ENCODE measurements at places on chromosomes 4 and X.

GRCh38 chr4:145828802-145829485 is 109.7 kb downstream of the ZNF827 start:
- no peak for DNase-seq

DNA sequence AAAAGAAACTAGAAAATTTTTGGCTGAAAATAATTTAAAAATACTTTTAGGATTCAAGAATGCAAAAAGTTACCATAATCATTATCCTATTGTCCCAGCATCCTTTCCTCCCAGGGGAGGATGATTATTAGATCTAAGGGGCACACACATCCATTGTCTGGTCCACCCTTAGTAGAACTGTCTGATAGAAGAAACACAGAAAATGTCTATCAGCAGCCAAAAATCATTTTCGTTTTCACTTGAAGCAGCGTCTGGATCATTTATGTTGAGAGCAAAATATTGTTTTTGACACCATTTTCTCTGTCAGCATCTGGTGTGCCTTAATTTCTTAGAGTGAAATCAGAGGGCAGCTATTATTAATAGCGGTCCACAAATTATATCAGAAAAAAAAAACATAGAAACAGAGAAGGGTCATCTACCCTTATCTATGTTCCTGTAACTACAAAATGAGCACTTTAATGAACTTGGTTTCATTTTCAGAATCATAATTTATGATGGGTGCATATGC is 446.3 kb downstream of the TRAM1L1 start:
- no peak for DNase-seq

DNA sequence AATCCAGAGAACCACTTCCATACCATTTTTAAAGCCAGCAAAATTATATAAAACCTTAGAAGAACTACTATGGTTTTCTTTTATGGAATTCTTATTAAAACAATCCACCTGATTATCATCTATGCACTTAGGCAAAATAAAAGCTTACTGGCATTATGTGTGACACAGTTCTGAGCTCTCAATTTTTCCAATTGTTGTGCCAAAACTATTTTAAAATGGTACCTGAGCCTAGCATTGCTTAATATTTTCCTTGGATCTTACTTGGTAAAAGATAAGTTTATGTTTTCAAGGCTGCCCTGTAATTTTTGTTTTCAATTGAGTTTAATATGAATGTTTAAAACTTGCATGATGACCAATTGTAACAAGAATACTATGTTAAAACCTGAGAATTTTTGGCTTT is 201.3 kb downstream of the MAD2L1 start:
- no peak for DNase-seq

DNA sequence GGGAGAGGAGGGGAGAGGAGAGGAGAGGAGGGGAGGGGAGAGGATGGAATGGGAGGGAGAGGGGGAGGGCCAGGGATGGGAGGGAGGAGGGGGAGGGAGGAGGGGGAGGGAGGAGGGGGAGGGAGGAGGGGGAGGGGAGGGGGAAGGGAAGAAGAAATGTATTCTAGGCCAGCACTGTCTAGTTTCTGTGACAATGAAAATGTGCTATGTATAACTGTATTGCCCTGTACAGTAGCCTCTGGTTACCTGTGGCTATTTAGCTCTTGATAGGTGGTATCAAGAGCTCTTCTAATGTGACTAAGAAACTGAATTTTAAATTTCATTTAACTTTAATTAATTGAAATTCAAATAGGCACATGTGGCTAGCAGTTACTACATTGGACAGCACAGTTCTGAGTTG is 143.1 kb downstream of the BTC start:
- DNase-seq: no peak

DNA sequence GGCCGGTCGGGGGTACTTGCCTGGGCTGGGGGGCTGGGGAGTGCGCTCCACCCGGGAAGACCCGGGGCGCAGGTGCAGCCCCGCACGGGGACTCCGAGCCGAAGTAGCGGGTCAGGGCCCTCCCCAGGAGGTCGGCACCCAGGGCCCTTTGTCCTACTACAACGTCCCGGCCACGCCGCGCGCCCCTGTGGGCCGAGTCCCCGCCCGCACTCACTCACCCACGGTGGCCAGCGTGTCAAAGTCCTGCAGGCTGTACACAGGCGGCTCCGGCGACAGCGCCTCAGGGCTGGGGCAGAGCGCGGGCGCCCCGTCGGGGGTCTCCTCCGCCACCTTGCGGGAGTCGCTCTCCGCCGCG is 602 bp downstream of the PRKX start:
- DNase-seq: no peak

GRCh38 chrX:153474718-153475117 is 4.3 kb upstream of the HAUS7 start:
- peak; percentile 50 for DNase-seq

GRCh38 chrX:152817078-152817764 is 13.3 kb downstream of the CETN2 start:
- peak; percentile 16 for DNase-seq

GRCh38 chr4:15374656-15375055 is 53.2 kb upstream of the C1QTNF7 start:
- no peak for DNase-seq

DNA sequence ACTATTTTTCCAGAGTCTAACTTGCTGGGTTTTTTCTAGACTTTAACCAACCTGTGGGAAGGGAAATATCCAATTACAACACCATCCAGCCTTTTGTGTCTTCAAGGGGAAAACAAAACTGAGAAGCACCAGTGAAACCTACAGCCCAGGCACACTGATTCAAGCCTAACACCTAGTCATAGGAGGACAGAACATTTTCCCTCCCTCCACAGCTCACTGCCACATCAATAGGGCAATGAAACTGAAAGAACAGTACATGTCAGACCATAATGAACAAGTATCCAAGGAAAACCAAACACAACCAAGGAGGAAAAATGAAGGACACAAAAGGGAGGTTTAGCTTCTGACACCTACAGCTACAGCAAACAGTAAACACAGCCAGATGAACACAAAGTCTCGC is 17.6 kb downstream of the MAGEA8 start:
- no peak for DNase-seq

- no peak for DNase-seq
These were observed 55.7 kb downstream of the CD38 start for GRCh38 chr4:15833801-15834200.

DNA sequence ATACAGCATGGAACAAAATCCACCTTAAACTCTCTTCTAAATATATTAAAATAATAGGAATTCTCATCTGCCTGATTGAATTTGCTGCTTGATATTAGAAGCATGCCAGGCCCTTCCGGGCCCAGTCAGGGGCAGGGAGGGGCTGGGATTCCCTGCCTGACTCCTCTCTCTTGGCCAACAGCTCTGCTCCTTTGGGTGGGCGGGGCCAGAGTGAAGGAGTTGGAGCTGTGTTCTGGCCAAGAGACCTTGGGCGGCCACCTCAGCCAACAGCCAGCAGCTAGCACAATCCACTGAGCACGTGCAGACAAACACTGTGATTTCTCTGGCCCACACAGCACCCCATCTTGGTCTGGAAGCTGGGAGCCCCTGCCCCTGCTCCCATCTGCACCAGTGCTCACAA is 140.3 kb downstream of the PJA1 start:
- DNase-seq: no peak

DNA sequence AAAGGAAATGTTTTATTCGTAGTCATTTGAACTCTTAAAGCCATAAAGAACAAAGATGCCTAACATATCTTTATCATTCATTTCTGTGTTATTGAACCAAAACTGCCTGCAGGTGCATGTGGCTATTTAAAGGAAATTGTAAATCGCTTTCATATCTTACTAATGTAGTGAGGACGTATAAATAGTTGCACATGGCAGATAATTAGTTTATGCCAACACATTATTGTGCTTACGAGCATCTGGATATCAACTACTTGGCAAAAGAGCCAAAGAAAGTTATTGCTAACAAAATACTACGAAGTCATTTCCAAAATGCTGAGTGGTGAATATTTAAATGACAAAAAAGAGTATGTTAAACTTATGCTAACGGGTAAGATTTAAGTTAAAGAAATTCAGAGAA is 27.9 kb upstream of the GABRA2 start:
- DNase-seq: no peak

- DNase-seq: no peak
These were observed 1.5 kb downstream of the EVC start for GRCh38 chr4:5712517-5712916.

- no peak for DNase-seq
These were observed 4.4 kb downstream of the GPRIN3 start for GRCh38 chr4:89303177-89303576.

- no peak for DNase-seq
These were observed 70.9 kb downstream of the NDST4 start for GRCh38 chr4:115042496-115042895.

DNA sequence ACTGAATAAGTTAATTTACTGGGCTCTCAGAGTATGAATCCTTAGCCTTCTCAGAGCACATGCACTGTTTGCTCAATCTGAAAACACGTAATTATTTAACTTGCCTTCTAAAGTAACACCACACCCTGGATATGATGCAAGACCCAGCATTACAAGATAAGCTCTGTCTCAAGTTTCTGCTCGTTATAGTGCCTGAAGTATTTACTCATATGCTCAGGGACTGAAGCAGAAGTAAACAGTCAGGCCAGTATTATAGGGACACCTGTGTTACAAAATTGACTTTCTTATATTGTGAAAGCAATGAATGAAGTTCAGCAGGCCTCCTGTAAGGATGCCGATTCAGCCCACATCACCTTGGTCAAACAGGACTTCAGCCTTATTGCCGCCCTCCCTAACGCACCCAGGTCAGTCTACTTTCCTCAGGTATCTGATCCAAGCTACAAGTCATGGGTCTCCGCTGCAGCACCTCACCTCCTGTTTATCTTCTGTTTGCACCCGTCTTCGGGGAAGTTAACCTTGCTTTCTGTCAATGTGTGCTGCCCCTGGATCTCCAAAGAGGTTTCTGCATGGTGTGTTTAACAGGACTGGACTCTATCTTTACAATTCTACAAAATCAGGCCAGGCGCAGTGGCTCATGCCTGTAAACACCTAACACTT is 42.8 kb upstream of the KLF3 start:
- no peak for DNase-seq

GRCh38 chr4:18480928-18481327 is 459.4 kb upstream of the LCORL start:
- no peak for DNase-seq

DNA sequence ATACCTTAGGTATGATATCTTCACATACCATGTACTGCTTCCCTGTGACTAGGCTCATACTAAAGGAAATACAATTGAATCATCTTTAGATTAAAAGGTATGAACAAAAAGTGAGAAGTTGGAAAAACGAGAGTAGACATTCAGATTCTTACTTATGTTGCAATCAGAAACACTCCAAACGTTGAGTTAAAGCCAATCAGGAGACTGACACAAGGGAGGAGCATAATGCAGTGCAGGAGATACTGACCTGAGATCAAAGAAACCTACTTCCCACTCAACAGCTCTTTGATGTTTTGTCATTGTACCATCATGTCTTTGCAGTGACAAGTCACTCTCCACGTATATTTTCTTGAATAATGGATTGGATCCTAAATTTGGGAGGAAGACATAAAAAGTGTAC is 8.9 kb upstream of the PCDH18 start:
- DNase-seq: no peak

GRCh38 chr4:39279416-39279815 is 86.7 kb downstream of the RFC1 start:
- DNase-seq: no peak

DNA sequence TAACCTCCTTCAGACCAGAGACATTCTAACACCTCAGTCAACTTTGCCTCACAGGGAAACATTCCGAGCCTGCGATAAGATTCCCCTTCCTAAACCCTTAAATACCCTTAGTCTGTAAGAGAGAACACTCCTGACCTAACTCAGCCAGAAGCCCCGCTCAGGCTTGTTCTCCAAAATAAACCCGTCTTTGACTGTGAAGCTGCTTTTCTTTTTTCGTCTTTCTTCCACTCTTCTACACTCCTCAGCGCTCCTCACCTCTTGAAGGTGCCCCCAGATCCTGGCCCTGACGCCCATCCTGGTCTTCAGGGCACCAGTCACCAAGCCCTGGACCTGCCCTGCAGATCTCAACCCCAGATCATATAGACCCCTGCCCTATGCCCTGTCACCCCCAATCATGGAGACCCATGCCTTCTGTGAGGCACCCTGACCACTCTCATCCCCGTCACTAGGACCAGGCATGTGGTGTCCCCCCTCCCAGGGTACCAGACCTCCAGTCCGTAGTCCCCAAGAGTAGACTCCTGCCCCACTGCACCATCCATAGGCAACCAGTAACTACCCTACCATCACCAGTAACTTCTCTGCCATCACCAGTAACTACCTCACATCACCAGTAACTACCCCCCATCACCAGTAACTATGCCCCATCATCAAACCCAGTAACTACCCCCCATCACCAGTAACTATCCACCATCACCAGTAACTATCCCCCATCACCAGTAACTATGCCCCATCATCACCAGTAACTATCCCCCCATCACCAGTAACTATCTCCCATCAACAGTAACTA is 3.5 kb downstream of the ASMTL start:
- DNase-seq: peak; percentile 4

DNA sequence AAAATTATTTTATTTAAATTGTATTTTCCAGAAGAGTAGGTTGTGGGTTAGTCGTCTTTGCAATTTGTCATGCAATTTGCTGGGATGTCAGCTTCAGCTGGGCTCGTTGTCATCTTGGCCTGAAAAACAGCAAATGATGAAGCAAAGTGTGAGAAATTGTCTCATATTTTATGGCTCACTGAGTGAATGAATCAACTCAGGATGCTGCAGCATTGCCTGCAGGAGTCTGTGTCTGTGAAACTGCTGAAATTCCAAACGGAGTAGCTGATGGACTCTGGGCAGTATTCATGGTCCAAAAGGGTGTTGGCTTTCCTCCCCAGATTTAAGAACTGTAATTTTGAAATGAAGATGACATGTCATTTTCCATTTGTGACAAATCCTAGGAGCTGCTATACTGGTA is 37.2 kb downstream of the CXCL8 start:
- DNase-seq: no peak

DNA sequence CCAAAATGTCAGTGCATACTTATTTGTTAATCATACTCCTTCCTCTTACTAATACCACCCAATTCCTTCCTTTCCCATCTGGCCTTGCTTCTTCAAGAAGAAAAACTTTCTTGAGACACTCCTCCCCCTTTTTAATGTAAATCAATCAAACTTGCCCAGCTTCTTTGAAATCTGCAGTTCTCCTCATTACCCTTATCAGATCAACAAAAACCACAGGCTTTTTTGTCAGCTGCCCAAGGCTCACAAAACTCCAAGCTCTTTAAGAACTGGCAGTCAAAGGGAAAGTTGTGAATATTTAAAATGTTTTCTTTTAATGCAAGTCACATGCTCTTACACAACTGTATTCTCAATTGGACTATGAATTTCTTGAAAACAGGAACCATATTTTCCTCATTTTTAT is 11.3 kb upstream of the MYOZ2 start:
- no peak for DNase-seq

DNA sequence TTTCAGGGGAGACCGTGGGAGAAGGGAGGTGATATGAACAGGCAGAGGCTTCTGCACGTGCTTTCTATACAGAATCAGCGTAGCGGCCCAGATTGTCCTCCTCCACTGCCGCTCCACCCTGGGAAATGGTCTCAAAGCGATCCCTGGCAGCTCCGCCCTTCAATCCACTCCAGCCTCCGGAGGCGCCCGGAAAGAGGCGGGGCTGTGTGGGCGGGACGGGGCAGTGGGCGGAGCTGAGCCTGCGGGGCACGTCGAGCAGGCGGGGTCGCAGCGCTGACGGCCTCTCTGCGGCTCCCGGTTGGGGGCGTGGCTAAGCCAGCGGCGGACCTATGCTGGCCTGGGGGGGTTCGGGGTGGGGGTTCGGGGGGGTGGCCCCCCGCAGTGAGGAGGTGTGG is 210 bp upstream of the SMIM10L2A start:
- DNase-seq: no peak

Measured in DND-41 (cell line).